ENCODE measurements at places on chromosomes 6 and 20.

GRCh38 chr6:85008296-85009009, 244.1 kb upstream of the TBX18 start:
- no peak for DNase-seq

DNA sequence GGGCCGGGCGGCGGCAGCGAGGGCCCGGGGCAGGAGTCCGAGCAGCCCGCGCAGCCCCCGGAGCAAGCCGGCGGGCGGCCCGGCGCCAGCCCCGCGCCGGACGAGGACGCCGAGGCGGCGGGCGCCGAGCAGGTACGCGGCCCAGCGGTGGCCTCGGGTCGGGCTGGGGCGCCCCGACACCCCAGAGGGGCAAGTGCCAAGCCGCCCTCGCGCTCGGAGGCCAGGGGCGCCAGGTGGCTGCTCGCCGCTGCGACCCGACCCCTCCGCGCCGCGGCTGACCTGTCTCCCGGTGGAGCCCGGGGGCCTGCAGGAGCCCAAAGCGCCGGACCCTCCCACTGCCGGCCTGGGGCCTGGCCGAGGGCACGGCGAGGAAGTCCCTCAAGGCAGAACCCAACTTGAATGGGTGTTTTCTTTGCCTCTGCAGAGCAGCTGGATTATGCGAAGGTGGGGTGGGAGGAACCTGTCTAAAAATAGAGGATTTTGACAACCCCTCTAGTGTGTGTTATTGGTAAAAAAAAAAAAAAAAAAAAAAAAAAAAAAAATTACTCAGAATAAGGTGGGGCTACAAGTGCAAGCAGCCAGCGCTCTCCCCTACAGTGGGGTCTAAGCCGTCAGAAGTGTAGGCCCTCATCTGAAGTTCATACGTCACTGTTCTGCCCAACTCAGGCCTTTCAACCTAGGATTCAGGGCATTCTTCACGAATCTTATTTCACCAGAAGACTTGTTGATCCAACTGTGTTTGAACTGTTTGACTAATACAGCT, 609 bp downstream of the OGFRL1 start:
- no peak for DNase-seq

DNA sequence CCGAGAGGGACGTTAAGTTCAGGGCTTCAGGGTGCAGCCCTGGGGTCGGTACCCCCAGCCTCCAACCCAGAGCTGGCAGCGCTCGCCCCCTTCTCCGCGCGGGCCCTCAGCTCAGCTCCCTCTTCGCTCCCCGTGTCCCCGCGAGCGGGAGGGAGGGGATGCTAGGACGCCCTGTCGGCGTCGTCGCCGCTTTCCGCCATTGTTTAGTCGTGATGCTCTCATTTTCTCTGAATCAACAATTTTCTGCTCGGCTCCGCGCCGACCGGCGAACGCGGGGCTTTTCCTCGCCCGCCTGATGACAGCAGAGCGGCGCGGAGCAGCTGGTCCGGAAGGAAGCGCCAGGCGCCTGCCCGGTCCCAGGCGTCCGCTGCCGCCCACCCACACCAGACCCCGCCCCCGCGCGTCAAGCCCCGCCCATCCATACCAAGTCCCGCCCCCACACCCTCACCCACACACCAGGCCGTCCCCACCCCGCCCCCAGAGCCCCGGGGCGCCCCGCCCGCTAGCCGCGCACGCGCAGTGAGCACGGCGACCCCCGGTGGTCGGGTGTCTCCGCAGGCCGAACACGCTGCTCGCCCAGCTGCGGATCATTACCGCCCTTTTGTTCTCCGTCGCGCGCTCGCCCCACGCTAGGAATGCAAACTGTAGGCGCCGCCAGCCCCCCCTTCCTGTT, 50.1 kb upstream of the SLC32A1 start:
- DNase-seq: peak; percentile 86

DNA sequence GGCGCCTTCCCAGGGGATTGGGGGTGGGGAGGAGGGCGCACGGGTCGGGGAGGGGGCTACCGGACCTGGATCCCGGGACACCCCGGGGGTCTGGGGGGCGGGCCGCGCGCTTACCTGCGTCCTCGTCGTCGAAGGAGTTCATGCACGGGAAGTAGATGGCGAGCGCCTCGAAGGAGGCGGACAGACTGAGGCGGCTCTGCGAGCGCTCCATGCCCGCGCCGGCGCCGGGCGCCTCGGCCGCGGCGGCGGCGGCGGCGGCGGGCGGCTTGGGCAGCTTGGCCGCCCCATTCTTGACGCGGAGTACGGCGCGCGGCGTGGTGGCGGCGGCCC, 320 bp downstream of the RIMS4 start:
- DNase-seq: no peak

DNA sequence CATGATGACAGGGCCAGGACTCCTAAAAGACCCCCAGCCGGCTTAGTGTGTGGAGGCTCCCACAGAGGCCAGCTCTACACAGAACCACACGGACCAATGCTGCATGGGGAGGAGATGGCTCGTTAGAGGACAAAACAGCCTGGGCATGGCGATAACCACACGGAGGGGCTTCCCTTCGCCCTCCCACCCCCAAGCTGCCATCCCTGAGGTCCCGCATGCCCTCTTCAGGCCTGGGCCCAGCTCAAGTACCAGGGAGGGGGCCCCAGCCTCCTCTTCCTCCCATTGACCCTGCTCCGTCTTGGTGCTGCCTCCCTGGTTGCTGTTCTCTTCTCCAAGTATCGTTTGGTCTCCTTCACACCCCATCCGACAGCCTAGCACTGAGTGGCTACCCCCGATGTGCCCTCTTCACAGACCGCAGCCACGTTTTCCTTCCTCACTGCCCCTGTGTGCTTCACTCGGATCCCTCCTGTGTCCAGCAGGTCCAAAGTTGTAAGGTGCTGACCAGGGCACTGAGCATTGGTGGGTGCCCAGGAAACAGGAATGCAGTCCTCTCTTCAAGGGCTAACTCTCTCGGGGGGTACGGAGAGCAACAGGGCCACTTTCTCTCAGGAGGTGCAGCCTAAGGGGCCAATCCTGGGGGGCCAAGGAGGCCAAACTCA, 9.6 kb upstream of the MLN start:
- no peak for DNase-seq

GRCh38 chr6:158770533-158771330, 48.4 kb downstream of the EZR start:
- no peak for DNase-seq

DNA sequence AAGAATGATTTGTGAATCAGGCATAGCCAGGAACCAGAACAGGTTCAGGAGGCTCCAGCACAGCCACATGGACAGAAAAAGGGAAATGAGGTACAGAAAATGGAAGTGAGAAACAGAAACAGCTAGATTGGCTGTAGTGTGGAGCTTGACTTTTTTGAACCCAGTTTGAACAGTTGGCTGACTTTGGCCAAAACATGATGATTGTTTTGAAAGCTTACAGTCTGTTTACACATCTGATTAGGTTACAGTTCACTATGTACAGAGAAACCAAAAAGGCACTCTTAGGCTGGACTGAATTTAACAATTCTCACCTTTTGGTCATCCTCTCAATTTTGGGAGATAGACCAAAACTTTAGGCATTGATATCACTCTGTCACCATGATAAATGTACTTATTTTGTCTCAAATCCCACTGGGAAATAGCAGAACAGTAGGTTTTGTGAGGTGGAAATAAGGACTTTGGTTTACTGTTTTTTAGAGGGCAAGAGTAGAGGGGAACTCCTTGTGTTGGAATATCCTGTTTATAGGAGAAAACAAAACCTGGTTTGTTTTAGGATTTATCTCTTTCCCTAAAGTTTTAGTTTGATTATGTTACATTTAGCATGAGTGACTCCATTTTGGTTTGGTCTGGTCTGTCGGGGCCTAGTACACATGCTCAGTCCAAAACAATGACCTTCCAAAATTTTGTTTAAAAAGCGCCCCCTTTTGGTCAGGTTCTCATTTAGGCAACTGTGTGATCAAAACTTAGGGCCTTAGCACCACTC, 123.1 kb downstream of the OLIG3 start:
- DNase-seq: no peak

DNA sequence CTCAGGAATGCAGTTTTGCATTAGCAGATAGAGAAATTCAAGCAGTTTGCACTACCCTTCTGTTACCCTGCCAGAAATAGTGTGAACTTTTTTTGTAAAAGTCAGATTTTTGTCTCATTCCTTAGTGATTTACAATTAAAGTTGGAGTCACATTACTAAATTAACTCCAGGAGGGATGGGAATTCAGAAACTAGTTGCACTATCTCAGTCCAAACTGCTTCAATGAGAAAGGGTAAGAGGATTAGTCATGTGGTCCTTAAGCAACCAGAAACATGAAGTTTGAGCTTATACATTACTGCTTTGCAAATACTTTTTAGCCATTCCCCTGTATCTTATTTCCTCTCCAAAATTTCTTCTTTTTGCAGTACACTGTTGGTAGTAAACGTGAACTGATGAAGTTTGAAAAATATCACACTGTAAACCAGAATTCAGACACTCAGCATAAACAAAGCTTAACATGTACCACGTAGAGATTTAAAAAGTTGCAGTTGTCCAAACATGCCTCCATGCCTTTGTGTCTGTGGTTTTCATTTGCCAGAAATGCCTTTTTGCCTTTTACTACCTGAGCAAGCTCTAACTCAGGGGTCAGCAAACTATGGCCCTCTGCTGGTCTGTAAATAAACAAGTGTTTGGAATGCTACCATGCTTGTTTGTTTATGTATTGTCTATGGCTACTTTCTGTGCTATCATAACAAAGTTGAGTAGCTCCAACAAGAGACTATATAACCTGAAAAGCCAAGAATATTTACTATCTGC, 49.7 kb downstream of the TP53INP2 start:
- no peak for DNase-seq

DNA sequence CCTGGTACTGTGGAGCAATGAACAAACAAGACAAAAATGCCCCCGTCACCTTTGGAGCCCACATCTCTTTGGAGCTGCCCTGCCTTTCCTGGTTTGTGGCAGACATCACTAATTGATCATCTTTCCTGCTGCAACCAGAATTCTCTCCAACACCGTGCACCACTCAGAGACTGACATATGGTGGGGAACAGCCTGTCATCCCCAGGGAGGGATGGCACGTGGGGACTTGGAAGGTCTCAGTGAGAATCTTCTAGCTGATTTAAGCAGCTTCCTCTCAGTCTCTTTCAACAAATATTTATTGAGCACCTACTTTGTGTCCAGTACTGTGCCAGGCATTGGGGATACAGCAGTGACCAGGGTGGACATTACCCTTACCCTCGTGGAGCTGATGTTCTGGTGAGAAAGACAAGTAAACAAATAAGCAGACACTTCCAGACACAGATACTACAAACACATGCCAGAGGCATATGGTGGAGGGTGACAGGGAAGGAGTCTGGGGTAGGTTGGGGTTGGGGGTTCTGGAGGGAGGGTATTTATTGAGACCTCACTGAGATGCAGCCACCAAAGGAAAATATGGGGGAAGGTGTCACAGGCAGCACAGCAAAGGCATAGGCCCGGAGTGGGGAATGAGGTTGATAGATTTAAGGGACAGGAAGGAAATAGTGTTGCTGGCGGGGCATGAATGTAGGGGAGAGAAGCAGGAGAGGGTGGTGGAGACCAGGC, 82.3 kb downstream of the CEBPB start:
- no peak for DNase-seq

- DNase-seq: no peak
These were observed 59.5 kb upstream of the MYO6 start for GRCh38 chr6:75689576-75689975.

Data from dorsolateral prefrontal cortex (tissue), 122 donors.